ENCODE measurements at places on chromosomes 12 and 14. TPM values are rescaled to one million over a fixed set of nuclear protein-coding genes. Genes with fewer than 3 reads are reported as not detected.

Gene CISTR
- polyA plus RNA-seq, result 0.23 TPM

Gene SH2B3
- 19.5 TPM for polyA plus RNA-seq

Gene ANO4
- polyA plus RNA-seq, result 1.1 TPM

Gene RALGAPA1
- 39.0 TPM for polyA plus RNA-seq

Gene IFNG-AS1
- not detected for polyA plus RNA-seq

Gene HOXC12
- polyA plus RNA-seq, result not detected

Gene LRP10
- polyA plus RNA-seq, result 67.4 TPM

Gene MMP14
- 134 TPM for polyA plus RNA-seq

Gene SDR9C7
- 0.07 TPM for polyA plus RNA-seq

Gene RACGAP1
- polyA plus RNA-seq, result 57.5 TPM

Gene KRT77
- polyA plus RNA-seq, result not detected

Gene CBLN3
- polyA plus RNA-seq, result 3.0 TPM

Gene CCDC196
- polyA plus RNA-seq, result 0.22 TPM

Gene CDH24
- polyA plus RNA-seq, result 13.3 TPM

Gene ESR2
- polyA plus RNA-seq, result 0.96 TPM

Gene CDC42BPB
- polyA plus RNA-seq, result 69.7 TPM

Gene GUCY2C
- polyA plus RNA-seq, result 0.60 TPM

Gene IL26
- not detected for polyA plus RNA-seq

Data from right renal cortex interstitium (tissue), 3 donors.